ENCODE measurements at places on chromosomes 11 and 22.

- DNase-seq, result no peak
These were observed 25.4 kb downstream of the TPBGL start for GRCh38 chr11:75265851-75266531.

DNA sequence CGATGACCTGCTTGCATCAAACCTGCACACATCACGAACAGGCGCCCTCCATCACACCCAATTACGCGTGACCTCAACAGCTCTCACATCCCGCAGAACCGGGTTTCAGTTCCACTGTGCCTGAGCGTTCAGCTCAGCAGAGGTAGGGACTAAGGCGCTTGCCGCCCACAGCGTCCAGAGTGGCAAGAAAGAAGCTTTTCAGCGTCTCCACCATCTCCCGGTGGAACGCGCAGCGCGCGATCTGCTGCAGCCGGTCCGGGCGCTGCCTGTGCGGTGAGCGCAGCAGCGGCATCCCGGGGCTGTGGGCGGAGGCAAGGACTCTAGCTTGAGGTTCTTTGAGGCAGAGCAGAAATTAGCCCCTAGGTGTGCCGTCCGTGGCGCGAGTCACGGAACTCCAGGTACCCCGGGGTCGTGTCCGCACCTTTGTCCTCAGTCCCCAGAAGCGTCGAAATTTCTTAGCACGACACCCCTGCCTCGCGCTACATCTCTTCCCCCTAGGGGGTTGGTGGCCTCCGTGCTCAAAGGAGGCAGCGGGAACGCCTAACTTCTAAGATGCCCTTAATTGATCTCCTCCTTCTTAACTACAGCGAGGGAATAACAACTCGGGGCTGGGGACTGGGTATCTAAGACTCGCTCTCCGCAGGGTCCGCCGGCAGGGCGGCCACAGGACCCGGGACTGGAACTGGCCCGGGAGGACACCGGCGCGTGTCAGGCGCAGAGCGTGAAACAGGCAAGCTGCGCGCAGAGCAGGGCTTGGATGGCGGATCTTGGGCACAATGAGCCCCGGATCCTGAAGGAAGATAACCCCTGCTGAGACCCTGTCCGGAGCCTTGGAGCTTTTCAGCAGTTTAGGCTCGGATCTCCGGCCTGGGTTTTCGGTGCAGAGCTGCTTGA is 1.7 kb upstream of the CALCA start:
- no peak for DNase-seq

DNA sequence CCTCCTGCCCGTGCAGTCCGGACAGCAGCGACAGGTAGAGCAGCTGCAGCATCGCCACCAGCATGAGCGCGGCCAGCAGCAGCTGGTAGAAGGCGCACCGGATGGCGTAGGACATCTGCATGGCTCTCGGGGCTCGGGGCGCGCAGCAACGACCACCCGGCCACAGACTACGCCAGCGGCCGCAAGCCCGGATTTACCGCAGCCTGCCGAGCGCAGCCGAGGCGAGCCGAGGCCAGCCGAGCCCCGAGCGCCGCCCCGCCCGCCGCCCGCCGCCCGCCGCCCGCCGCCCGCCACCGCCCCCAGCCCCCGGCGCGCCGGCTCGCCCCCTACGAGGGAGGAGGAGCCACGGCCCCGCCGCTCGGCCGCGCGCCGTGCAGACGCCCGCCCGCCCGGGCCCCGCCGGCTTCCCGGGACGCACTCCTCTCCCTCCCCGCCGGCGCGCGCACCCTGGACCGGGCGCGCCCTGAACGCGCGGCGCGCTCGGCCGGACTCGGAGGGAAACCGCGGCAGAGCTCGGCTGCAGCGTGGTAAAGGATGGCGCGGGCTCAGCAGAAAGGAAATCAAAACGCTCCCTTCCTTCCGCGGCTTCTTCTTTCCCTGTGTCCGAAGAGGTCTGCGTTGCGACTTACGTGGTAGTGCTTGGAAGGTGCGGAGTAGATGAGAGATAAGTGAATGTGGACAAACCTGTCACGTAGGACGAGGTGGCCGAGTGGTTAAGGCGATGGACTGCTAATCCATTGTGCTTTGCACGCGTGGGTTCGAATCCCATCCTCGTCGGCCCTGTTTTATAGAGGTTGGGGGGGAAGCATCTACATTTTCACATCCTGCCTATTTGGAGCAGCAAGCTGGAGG is at the start of gene B4GAT1:
B4GAT1 (minus strand) TSS at position 205 of the 852 bp plus-strand sequence; CDS start at position 121, 84 bp downstream.
- DNase-seq, result peak; percentile 82

GRCh38 chr11:132862137-132862536 is 670.2 kb downstream of the OPCML start:
- no peak for DNase-seq

DNA sequence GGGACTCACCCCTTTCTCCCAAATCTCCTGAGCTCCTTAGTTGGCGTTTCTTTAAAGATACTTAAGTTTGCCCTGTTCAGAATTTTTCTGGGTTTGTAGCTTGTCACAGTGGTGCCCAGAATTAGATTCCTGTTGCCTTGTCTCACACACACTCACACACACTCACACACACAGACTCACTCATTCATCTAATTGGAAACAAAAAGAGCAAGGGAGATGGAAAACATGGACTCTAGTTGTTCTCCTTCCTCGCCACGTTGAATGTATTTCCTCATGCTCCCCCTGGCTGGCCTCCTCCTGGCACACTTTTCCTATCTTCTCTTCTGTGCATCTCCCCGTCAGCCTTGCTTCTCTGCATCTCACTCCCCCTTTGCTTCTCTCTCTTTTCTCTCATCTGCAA is 752.3 kb downstream of the NTM start:
- DNase-seq, result no peak

DNA sequence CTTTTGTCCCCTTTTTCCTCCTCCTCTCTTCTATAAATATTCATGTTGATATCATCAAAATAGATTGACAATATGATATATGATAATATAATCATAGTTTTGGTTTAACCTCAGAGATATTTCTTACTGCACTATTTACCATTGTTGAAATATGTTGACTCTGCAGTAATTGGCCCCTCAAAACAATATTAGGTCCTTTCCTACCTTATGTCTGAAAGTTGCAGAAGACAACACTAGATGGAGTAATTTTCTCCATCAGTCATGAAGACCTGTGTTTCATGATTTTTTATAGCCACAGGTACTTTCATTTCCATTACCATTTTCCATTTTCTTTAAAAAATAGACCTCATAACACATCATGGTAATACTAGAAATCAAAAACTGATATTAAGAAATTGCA is 284.4 kb downstream of the LUZP2 start:
- no peak for DNase-seq

GRCh38 chr22:46737976-46738646 is at the start of gene CERK:
Gene CERK (minus strand): TSS chr22:46738252. CDS start chr22:46738148, 104 bp downstream.
- DNase-seq, result peak; percentile 29

GRCh38 chr22:43846966-43847365 is 15.3 kb downstream of the SULT4A1 start:
- DNase-seq, result no peak

DNA sequence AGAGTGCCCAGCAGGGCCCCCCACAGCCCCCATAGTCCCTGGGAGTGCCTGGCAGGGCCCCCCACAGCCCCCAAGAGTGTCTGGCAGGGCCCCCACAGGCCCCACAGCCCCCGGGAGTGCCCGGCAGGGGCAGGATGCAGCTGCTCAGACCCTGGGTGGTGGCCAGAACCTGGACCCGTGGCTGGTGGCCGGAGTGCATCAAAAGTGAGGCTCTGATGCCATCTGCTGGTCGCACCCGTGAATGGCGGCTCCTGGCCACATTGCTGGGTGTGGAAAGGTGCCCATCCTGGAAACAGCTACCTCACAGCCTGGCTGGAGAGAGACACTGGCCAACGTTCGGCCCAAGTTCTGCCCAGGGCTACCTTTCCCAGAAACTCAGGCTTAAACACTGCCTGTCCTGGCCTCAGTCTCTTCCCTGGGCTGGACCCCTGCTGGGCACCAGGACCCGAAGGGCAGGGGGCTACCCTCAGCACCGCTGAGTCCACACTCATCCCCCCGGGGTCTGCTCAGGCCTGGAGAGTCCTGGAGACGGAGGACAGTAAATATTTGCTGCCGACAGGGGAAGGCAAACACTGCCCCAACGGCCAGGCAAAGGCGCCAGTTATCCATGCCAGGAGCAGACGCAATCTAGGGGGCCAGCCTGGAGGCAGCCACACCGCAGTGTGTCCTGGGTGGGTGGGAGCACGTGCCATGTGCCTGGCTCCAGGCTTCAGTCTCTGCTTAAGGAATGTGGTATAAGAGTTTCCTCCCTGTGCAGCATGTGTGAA is 4.4 kb downstream of the INS start:
- DNase-seq, result no peak

DNA sequence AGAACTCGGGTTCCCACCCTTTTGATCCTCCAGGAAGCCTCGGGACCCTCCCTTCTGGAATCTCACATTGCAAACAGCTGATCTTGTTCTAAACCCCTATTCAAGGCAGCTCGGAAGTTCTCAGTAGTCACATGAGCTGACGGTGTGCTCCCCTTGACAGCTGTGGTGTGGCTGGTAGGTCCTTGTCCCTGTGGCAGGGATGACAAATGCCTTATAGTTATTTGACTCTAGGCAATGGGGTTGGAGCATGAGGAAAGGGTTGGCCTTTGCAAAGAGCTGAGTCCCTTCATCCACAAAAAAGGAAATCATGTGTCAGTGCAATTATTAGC is 23.6 kb downstream of the EIF4G2 start:
- DNase-seq, result no peak

DNA sequence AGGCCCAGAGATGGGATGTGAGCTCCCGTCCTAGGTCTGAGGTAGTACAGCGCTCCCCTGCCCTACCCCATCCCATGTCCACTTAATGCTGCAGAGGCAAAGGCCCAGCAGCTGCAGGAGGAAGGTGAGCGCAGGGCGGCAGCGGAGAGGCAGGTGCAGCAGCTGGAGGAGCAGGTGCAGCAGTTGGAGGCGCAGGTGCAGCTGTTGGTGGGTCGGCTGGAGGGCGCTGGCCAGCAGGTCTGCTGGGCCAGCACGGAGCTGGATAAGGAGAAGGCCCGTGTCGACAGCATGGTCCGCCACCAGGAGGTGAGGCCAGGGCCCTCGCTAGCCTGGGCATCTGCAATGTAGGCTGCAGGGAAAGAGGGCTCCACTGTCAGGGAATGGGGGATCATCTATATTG is 15.2 kb downstream of the CCDC157 start:
- DNase-seq, result no peak

DNA sequence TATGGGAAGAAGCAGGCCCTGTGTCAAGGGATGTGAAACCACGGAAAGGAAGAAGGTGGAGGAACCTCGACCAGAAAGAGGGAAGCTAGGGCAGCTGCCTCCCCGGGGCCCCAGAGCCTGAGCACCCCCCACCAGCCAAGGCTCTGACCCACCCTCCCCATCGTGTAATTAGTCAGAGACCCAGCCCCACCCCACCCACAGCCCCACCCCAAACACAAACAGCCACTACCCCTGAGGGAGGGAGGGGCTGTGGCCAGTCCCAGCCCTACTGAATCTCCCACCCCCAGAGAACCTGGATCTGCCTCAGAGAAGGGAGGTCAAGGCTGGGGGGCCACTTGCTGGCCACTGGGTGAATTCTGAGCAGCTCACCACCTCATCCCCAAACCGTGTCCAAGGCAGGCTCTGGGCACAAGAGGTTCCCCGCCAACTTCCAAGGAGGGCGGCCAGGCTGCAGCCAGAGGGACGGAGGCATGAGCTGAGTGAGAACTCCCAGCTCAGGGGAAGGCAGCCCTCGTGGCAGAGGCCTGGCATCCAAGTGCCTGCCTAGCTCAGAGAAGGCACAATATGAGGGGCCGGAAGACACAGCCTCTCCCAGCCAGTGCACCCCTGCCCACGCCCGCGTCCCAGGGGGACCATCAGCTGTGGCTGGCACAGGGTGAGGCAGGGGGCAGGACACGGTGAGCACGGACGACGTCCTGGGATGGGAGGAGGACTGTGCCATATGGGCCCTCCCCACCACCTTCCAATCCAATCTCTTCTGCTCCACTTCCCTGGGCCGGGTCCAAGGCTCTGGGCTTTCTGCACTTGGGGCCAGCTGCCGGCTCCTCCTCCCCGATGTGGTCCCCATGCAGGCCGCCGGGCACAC is 2.7 kb downstream of the PLXNB2 start:
- no peak for DNase-seq

- no peak for DNase-seq
These were observed 8.9 kb downstream of the ZNRF3 start for GRCh38 chr22:28892175-28892731.

DNA sequence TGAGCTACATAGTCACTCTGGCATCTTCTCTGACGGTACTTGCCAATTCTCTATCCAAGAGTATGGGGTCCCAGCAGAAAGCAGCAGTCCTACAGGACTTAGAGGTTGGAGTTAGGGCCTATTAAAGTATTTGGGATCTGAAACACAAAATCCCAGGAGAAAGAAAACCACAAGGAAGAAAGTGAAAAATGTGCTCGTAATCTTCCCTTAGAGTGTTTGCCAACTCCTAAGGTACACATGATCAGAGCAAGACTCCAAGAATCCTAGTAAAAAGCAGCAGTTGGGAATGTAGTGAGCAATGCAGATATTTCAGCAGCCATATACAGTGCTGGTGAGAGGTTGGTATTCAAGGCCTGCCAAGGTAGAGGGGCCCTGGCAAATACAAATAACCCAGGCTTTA is 71.6 kb downstream of the EXT2 start:
- DNase-seq, result no peak

GRCh38 chr11:13862845-13863392 is 99.6 kb upstream of the SPON1 start:
- DNase-seq, result no peak

DNA sequence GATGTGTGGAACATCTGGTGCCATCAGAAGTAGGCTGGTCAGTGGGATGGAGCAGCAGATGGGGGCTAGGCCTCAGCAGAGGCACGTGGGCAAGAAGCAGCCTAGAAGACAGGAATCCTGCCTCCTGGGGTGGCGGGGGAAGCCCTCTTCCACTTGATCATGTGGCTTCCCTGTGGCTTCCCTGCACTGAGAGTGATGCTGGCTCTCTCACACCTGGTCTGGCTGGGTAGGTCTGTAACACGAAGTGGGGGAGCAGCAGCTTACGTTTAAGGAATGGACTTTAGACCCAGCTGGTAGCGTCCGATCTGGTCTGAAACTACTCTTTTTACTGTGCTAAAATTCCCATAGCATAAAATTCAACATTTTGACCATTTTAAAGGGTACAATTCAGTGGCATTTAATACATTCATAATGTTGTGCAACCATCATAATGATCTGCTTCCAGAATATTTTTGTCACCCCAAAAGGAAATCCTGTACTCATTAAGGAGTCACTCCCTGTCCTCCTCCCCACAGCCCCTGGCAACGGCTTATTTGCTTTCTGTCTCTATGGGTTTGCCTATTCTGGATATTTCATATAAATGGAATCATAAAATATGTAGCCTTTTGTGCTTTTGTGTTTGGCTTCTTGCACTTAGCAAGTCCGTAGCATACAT is 21.7 kb downstream of the PTPN5 start:
- DNase-seq, result no peak

DNA sequence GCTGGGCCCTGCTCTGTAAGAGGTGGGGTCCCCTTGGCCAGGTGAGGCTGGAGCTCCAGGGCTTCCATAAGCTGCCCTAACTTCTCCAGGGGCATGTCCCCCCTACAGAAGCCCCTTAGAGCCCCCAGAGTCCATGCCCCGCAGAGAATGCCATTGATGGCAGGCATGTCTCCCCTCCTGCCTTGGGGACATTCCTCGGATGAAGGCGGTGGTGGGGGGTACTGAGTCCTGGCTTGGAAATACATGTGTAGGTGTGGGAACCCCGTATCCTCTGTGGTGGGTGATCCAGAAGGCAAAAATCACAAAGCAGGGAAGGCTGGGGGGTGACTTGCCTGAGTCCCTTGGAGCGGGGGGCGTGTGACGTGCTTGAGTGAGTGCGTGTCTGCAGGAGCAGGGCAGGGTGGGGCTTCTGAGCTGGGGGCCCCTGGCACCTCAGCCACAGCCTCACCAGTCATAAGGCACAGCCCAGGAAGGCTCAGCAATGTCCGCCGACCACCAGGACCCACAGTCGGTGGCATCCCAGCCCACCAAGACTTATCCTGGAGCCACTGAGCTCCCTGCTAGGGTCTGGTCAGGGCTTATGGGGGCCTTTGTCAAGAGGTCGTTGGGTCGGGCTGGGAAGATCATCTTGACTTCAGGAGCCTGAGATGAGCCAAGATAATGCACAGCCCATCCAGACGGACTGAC is 69.8 kb upstream of the KCNQ1OT1 start:
- DNase-seq, result no peak

Measured in skeletal muscle cell (primary cell).